ENCODE measurements at places on chromosomes 7 and 10.

- peak; percentile 53 for DNase-seq
Measured at GRCh38 chr7:38796626-38797501, 112.1 kb downstream of the VPS41 start.

DNA sequence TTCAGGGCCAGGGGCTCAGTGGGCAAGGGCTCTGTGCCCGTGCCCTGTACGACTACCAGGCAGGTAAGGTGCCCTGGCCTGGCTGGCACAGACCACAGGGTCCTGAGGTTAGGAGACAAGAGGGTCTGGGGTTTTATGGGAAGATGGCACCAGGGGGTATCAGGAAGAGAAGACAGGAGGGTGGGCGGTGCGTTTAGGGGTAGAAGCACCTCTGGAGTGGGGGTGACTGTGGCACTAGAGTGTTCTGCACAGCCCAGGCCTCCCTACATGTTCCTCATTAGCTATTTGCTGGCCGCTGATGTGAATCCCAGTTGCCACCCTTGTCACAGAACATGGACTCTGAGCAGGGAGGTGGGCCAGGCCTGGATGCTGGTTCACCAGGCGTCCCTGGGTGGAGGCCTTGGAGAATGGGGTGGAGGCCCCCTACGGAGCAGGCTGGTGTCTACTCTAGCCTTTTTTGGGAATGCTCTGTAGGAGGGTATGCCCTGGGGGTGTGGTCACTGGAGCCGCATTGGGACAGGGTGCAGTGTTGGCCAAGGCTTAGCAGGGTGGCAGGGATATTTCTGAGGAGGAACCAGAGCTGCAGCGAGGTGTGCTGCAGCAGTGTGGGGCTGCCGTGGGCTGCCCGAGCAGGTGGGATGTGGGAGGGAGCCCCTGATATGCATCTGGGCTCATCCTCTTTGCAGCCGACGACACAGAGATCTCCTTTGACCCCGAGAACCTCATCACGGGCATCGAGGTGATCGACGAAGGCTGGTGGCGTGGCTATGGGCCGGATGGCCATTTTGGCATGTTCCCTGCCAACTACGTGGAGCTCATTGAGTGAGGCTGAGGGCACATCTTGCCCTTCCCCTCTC, 5.0 kb downstream of the PGAM2 start:
- DNase-seq = no peak

DNA sequence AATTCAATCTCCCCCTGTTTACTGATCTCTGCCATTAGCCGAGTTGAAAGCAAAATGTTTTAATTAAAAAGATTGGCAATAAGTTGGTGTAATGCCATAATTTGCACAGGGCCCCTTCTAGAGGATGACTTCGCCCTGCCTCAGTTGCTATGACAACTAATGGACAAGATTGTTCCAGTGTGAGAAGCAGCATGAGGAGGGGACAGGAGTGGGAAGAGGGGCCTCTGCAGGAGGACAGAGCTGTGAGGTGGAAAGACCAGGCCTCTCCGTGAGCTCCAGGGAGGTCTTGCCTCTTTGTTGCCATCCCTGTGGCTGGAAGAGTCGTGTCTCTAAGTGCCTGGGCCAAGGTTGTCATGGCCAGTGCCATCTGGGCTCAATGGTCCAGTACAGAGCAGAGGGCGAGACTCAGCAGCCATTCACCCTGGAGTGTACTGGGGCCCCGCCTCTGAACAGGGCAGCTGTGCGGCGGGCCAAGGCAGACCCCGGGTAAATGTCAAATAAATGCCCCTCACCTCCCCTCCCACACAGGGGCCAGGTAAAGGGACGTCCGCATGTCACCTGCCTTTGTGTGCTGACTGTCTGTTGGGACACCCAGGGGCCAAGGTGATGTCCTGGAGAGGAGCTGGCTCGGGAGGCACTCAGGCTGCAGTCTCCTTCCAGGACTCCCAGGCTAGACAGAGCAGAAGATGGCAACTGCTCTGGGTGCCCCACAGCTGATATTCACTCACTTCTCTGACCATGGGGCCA, 97.0 kb upstream of the RET start:
- no peak for DNase-seq

DNA sequence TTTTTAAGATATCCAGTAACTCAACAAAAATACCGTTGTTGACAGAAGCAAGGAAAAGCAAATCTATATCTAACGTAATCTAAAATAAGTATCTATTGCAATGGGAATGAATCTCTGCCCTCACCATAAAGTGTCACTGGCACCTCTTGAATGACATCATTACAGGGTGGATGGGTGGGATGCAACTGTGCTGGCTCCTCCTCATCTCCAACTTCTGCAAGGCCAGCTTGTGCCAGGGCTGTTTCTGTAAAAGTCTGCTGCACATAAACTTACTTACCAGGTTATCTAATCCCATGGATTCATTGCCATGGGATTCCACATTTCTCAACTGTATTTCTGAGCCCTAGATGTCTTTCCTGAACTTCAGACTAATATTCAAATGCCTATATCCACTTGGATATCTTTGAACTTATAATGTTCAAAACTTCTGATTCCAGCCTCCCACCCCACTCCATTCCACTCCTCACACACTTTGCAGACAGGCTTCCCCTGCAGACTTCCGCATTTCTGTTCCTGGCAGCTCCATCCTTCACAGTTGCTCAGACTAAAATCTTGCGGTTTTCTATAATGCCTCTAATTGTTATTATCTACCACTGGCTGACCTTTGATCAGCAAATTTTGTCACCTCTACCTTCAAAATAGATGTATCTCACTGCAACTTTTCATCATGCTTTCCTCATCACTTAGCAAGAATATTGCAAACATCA, 10.7 kb downstream of the FGL2 start:
- no peak for DNase-seq

Measured in activated CD4-positive, alpha-beta T cell treated with anti-CD3 and anti-CD28 coated beads, Interleukin-2, amount 10 ng/mL, durations not matched to agents 7 days and 5 days (primary cell).